ENCODE measurements at places on chromosomes 3 and 15.
A peak's percentile ranks its signal among the peaks of the same experiment; 100 is the strongest.

DNA sequence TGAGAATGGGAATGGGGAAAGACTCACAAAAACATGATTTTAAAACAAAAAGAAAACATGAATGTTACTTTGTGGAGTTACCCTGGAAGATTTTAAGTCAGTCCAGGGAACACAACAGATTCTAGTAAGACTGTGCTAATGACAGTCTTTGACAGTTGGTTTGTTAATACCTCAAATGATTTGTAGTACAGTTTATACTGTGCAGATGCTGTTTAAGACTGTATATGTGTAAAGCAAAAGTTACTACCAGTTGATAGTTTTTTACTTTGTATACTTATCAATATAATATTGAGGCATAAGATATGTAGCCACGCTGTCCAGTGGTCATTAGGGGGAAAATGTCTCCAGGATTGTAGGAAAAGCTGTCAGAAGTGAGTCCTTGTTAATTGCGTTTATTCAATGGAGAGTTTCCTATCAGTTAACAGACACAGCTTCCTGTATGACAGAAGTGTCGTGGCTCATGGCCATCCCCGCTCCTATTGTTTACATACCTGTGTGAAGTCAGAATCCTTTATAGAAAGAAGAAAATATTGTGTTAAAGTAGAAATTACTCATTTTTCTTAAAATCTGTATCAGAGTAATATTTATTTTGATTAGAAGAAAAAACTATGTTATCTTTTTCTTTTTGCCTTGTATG is 36.0 kb downstream of the NKIRAS1 start:
- DNase-seq = no peak

GRCh38 chr15:100311154-100311625 is 30.6 kb downstream of the ADAMTS17 start:
- DNase-seq = no peak

- peak; percentile 50 for DNase-seq
These were observed 1.1 kb downstream of the TMEM158 start for GRCh38 chr3:45224824-45225464.

GRCh38 chr3:57655727-57656126 is 37.1 kb downstream of the DENND6A start:
- no peak for DNase-seq

GRCh38 chr15:74297887-74298286 is 61.8 kb downstream of the CCDC33 start:
- DNase-seq = no peak

GRCh38 chr3:109275702-109276293 is 40.5 kb downstream of the DPPA2 start:
- no peak for DNase-seq

GRCh38 chr3:100603469-100603868 is 5.9 kb upstream of the ADGRG7 start:
- DNase-seq = no peak

GRCh38 chr3:150267288-150267687 is 140.8 kb upstream of the TSC22D2 start:
- no peak for DNase-seq

GRCh38 chr3:16227566-16227965 is 37.2 kb downstream of the DPH3 start:
- no peak for DNase-seq

DNA sequence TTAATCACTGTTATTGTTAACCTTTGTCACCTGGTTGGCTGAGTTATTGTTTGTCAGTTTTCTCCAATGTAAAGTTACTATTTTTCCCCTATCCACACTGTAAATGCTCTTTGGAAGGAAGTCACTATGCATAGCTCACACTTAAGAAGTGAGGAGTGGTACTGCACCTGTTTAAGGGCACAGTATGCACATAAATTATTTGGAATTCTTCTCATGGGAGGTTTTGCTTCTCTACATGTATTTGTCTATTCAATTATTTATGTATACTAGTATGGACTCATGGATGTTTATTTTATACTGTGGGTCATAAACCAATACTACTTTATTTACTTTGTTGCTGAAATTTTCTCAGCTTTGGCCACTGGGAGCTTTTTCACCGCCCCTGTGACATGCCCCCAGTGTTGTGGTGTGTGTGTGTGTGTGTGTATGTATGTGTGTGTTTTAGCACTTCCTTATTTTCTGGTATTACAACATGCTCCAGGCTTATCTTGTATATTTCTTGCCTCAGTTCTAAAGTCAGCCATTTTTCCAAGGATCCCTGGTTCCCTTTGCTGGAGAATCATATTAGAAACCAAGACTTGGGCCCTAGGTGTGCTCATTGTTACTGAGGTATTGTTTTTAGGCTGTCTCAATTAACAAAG is 290.5 kb downstream of the KBTBD8 start:
- DNase-seq = no peak

- no peak for DNase-seq
These were observed 16.9 kb downstream of the MCCC1 start for GRCh38 chr3:183082355-183082915.

GRCh38 chr15:51844747-51845426 is 15.4 kb downstream of the TMOD3 start:
- DNase-seq = no peak
